Stimulated activated CD4-positive, alpha-beta T cell treated with anti-CD3 and anti-CD28 coated beads, Interleukin-12 subunit alpha, Interleukin-12 subunit beta, amount 100 ng/mL, for 4 hours (primary cell): ENCODE measurements at places on chromosomes 12 and 14.
A peak's percentile ranks its signal among the peaks of the same experiment; 100 is the strongest.

DNA sequence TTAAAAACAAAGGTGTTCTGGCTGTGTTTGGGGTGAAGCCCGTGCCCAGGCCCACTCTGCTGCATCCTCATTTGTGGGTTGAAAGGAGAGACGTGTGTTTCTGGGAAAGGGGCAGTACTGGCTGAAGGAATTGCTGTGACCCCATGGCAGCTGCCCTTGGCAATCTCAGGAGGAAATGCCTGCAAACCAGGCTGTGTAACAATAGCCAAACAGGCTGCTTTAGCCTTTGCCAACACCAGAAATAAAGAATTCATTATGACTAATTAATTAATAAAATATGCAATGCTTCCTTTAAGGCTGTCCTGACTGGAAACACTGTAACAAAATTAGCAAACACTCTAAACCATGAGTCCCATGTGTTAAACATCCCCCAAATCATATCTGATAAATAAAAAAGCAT, 53.0 kb upstream of the KRR1 start:
- DNase-seq: no peak

DNA sequence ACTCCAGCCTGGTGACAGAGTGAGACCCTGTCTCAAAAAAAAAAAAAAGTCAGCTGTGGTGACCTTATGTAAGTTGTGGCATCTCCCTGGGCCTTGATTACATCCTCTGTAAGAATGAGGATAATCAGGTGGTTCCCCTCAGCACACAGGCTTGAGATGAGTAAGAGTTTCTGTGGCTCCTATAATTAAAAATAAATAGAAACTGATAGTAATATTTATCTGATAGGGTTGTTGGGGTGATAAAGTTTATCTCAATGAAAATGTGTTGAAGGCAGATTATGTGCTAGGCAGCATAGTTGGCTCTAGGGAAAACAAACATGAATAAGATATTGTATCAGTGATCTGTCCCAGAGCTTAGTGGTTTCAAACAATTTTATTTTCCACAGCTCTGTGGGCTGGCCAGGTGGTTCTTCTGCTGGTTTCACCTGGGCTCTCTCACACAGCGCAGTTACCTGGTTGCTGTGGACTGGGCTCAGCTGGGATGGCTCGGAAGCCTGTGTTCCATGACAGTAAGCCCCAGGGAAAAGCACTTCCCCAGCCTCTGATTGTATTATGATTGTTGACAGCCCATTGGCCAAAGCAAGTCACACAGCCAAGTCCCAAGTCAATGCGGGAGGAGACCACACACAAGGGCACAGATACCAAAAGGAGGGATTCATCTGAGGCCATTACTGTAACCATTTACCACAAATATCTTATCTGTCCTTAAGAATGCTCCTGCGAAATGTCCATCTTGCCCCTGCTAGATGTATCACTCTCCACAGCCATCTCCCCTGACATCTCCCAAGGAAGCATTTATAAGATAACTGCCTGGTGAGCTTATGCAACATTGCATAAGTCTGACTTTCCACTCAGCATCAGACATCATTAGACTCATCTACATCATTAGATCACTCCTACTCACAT, 151.7 kb downstream of the NUAK1 start:
- no peak for DNase-seq

DNA sequence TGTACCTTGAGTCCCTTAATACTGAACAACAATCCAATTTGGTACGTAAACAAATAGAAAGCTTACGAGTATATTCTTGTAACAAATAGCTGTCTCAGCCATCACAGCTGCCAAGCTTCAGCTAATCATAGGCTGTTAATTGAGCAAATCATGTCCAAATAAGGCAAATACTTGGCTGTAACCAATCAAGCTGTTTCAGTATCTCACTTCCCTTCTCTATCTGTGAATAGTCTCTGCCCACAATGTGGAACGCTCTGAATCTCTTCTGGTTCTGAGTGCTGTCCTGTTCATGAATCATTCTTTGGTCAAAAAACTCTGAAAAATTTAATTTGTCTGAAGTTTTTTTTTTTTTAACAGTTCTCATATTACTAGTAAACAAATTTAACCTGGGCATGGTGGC, 5.8 kb upstream of the NEMF start:
- no peak for DNase-seq

DNA sequence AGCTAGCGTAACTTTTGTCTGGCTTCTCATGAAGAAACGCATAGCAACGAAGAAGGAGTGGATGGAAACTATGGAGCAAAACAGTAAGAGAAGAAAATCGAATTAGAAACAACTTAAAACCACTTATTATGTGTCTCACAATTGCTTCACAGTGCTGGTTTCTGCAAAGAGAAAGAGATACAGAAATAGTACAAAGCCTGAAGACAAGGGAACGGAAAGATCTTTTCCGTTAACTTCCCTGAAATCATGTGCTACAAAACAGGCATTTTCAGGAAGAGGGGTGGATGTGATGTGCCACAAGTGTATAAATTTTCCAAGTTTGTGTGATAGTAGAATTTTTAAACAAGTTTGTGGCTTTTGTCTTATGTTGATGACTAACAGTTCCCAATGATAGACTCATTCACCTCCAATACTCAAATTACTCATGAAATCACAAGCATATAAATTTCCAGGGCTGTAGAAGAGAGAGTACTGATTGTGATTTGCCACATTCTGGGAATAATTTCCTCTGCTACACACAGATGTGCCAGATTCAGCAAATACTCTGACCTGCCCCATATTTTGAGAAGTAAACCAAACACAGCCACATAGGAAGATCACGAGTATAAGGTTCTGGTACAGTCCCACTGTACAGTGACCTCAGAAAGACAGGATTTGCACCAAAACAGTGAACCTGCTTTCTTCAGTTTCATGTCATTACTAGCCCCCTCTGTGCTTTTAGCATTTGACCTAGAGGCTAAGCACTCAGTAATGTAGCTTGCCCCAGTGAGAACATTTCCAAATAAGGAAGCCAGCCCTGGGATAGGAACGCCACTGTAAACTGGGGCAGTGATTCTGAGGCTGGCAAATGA, 41.4 kb upstream of the PPFIA2 start:
- no peak for DNase-seq

GRCh38 chr12:104680070-104680469, 223.3 kb downstream of the CHST11 start:
- no peak for DNase-seq

DNA sequence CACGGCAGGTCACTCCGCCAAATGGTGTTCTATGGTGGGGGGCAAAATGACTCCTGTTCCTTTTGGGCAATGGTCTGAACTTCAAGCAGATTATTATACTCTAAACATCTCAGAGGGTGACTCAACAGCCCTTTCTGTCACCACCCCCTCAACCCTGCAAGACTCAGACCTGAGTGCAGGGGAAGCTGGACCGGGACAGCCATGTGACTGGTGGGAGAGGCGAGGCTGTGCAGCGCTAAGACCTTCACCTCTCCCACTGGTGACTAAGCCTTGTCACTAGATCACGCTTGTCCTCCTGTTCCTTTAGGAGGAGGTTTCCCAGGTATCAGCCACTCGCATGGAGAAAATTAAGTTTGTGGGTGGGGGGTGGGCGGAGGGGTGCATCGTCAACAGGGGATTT, 67.1 kb upstream of the CCND2 start:
- no peak for DNase-seq

- DNase-seq: no peak
Measured at GRCh38 chr12:76193961-76194360, 109.5 kb upstream of the NAP1L1 start.

- DNase-seq: peak; percentile 17
Measured at GRCh38 chr14:52267501-52268278, at the start of gene PTGDR. Gene PTGDR, plus strand, starts transcription at chr14:52267698. Its CDS starts 117 bp downstream, at chr14:52267815.

- no peak for DNase-seq
Measured at GRCh38 chr12:110165540-110166159, 41.5 kb downstream of the IFT81 start.

- no peak for DNase-seq
Measured at GRCh38 chr12:65532764-65533163, 254.3 kb downstream of the MSRB3 start.

- no peak for DNase-seq
Measured at GRCh38 chr14:22131749-22132476, 457.1 kb downstream of the DAD1 start.

DNA sequence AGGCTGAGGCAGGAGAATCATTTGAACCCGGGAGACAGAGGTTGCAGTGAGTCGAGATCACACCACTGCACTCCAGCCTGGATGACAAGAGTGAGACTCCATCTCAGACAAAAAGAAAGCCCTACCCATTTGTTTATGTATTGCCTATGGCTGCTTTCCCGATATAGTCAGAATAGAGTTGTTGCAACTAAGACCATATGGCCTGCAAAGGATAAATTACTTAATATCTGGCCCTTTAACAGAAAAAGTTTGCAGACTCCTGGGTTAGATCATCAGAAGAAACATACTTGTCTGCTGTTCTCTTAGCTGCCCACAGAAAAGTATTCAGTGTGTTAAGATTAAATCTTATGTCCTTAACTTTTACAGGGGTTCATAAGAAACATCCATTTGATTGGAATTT, 122.4 kb upstream of the VASH1 start:
- no peak for DNase-seq

- no peak for DNase-seq
Measured at GRCh38 chr12:6029401-6029800, 84.3 kb upstream of the ANO2 start.

GRCh38 chr14:68994056-68994455, 15.0 kb upstream of the ACTN1 start:
- no peak for DNase-seq

DNA sequence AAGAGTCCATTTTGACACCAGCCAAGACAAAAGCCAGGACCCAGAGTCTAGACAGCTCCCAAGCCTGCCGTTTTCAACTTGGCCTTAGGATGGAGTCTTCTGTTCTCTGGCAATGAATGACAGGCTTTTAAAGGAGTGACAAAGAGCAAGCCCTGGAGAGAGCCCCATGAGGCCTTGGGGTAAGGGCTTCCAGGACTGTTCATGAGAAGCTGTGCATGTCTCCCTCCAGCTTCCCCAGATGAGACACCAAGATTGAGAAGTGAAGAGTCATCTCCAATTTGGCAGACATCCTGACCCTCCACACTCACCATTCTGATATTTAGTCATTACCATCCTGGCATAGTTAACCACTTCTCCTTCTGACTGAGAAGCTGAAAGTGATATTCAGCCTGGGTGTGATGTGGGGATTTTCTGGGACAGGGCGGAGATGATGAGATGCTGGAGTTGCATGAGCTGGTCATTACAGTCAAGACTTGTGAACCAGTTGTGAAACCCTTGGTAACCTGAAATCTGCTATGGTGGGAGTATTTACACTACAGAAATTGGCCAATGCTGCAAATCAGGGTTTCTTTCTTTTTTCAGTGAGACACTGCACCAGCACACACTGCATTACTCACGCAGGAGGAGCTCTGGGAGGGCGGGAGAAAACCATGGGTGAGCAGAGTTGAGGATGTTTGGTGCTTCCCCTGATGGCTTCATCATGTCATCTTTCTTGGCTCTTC, 77.8 kb downstream of the VCPKMT start:
- DNase-seq: peak; percentile 44
